Uterus (tissue), 4 donors: ENCODE measurements at places on chromosomes 13 and 19.
A peak's percentile ranks its signal among the peaks of the same experiment; 100 is the strongest.

DNA sequence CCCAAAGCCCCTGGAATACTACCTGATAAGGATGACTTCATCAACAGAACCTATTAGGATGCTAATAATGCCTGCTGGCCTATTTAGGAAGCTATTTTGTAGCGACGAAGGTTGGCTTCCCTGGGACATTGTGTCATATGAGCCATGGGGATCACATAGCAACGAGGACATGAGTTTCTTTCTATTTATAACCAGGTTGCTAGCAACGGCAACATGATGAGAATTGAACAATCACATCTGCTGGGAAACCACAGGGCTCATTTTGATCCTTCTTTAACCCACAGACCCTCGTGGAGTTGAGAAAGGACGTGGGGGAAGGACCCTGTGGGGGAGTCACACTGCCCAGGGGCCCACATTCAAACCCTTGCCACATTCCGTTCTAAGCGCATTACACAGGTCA is 172.2 kb downstream of the COL4A1 start:
- DNase-seq, result no peak

- DNase-seq, result no peak
Observed at GRCh38 chr13:83423381-83423780, 458.9 kb downstream of the SLITRK1 start.

GRCh38 chr13:112903606-112904195 is 65.3 kb upstream of the MCF2L start:
- DNase-seq, result no peak

DNA sequence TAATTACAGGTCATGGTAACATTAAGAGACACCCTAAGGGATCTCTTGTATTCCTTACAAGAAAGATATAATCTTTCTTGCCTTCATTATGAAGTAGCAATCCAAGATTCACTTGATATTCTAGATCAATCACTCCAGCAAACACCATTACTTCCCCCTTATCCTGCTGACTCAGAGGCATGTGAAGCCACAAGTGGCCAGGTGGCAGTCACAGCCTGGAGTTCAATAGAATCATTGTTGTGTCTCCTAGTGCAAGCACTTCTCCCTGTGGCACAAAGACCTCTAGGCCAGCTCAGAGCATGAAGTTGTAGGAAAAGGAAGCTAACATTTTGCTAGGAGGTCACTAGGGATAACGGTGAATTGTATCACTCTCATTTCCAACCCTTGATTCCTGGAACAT is 864.3 kb upstream of the ATXN8OS start:
- no peak for DNase-seq

DNA sequence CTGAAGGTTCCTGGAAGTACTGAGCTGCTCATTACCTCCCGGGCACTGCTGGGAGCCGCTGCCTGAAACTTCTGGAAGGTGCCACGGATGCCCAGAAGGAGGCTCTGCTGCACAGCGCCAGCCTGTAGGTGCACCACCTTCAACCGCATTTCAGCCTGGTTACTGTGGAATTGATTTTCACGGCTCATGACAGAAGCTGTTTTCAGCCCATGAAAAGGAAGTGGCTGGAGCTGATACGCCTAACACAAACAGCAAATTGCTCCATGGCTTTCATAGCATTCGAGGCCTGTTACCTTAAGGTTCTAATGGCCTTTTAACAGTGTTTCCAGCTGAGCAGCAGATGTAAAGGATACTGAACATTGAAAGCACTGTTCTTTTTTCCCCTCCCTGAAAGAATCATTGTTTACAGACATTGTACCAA is 22.0 kb downstream of the GPC6 start:
- DNase-seq, result no peak

GRCh38 chr19:5536337-5536894 is 31.3 kb downstream of the TINCR start:
- DNase-seq, result peak; percentile 20

- peak; percentile 24 for DNase-seq
Observed at GRCh38 chr19:28864577-28865042, 348.3 kb downstream of the UQCRFS1 start.

GRCh38 chr13:74555276-74555625 is 421.0 kb upstream of the KLF12 start:
- no peak for DNase-seq

DNA sequence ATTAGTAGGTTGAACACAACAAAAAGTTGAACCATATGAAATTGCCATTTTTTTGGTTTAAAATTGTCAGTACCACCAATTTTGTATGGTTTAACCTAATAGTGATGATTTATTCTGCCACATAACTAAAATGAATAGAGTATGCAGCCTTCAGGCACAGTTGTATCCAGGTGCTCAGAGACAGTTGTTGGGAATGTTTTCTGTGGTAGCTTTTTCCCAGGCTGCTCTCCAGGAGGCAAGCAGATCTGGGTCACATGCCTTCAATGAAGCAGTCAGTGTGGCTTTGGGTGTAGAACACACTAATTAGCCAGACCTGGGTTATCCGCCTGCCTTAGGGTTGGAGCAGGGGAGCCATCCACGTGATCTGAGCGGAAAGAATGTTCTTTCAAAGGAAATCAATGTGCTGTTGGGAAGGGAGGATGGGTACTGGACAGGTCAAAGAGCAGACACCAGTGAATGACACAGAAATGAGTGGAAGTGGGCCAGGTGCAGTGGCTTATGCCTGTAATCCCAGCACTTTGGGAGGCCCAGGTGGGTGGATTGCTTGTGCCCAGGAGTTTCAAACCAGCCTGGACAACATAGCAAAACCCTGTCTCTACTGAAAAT is 28.6 kb downstream of the MARK4 start:
- no peak for DNase-seq

DNA sequence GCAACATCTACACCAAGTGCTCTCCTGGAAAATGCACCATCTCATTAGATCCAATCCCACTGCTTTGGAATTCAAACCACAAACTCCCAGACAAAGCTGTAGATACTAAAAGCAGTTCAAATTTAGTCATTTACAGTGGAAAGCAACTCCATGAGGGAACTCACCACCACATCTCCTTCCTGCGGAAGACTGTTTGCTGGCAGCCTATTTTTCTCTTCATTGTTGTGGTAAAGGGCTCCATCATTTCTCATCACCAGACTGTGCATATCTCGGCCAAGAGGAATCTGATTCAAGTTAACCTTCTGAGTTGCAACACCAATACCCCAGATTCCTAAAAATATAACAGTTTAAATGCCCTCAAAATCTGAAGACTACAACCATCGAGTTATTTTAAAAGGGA is 8.4 kb downstream of the SPRYD7 start:
- no peak for DNase-seq

DNA sequence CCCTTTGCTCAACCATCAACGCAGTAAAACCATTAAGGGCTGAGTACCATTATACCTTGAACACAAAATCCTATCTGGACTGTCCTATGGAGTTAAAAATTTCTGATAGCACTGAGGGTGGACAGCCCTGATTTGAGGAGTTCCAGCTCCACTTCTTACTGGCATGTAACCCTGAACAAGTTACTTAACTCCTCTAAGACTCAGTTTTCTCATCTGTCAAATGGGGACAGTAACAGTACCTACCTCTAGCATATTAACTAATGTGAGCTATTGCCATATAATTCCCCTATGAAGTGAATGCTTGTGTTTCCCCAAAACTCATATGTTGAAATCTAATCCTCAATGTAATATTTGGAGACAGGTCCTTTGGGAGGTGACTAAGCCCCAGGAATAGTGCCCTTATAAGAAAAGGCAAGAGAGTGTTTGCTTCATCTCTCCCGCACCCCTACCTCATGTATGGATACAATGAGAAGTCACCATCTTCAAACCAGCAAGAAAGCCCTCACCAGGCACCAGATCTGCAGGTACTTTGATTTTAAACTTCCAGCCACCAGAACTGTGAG is 61.9 kb upstream of the DOCK9 start:
- no peak for DNase-seq

- no peak for DNase-seq
Observed at GRCh38 chr19:7674010-7675005, 2.6 kb upstream of the MCEMP1 start.

DNA sequence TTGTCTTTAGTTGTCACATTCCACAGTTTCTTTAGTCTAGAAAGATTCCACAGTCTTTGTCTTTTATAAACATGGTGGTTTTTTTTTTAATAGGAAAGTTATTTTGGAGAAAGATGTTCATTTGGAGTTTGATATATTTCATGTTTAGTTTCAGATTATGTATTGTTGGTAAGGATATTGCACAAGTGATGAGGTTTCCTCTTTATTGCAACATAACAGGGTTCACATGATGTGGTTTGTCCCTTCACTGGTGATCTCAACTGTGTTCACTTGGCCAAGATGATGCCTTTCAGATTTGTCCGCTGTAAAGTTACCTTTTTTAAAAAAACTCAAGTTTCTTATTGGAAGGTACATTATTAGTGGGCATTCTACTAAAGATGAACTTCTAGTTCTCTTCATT is 3.2 kb downstream of the ZNF230 start:
- DNase-seq, result no peak

DNA sequence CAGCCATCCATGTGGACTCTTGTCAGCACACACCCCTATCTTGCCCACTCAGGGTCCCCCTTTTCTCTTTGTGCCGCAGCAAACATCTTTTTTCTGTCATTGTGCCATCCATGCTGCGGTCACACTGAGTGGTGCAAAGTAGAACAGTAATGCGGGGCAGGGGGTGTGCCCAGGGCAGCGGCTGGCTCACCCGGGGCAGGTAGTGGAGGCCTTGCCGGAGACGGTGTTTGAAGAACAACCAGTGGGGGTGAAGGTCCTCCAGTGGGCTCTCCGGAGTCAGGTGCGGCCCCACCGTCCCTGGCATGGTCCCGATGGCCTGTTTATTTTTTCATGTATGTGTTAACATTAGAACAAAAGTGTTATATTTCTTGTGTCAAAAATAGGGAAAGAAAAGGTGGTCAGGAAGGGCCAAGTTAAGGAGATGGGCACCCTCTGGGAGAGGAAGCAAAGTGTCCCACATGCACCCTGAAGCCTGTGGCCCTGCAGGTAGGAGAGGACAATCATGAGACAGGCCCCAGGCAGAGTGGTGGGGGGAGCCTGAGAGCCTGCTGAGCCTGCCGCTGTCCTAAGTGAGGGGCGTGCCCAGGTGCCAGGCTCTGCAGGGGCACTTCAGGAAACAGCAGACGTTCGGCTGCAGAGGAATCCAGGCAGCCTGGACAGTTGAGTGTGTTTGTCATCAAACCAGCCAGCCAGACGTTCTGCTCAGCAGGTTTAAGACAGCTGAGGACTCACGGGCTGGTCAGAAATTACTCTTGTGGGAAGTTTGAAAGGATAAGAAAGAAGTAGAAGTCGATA is 12.3 kb downstream of the TSSK6 start:
- DNase-seq, result no peak

GRCh38 chr13:43132257-43132656 is 108.9 kb downstream of the DNAJC15 start:
- DNase-seq, result no peak

GRCh38 chr13:84400706-84401105 is 518.4 kb upstream of the SLITRK1 start:
- DNase-seq, result no peak

DNA sequence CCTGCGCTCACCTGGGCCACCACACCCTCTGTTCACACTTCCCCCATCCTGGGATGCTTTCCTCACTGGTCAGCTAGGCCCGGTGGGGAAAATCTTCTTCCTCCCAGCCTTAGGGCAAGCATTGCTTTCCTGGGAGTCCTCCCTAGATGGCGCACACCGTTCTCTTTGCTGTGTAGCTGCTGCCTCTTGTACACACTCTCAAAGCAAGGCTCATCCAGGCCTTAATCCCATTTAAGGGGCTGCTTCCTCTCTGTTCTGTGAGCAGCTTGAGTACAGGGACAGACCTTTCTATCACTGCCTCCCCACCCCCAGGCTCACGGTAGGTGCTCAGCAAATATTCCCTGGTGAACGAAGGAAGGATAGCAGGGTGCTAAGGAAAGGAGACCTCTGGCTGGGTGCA is 11.1 kb downstream of the SLC7A10 start:
- no peak for DNase-seq

DNA sequence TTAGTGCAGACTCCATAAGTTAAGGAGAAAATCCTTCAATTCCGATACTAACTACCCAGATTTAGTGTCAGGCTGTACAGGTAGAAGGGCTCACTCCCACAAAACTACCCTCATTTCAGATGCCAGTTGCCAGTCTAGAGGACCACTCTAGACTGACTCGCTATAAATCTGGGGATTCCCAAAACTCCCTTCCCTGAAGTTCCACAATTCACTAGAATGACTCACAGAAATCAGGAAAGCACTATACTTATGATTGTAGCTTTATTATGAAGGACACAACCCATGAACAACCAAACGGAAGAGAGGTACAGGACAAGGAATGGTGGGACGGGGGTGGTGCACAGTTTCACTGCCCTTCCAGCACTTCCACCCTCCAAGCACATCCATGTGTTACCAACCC is 321.2 kb downstream of the DIAPH3 start:
- DNase-seq, result no peak

- DNase-seq, result no peak
Observed at GRCh38 chr13:62087124-62087523, 671.5 kb upstream of the PCDH20 start.
